ENCODE measurements at places on chromosomes 6 and 20.

- DNase-seq, result no peak
Observed at GRCh38 chr6:163468738-163469137, 54.2 kb downstream of the QKI start.

GRCh38 chr6:167240034-167240541, 51.0 kb upstream of the UNC93A start:
- no peak for DNase-seq

GRCh38 chr6:170367241-170367640, 60.7 kb downstream of the FAM120B start:
- no peak for DNase-seq

DNA sequence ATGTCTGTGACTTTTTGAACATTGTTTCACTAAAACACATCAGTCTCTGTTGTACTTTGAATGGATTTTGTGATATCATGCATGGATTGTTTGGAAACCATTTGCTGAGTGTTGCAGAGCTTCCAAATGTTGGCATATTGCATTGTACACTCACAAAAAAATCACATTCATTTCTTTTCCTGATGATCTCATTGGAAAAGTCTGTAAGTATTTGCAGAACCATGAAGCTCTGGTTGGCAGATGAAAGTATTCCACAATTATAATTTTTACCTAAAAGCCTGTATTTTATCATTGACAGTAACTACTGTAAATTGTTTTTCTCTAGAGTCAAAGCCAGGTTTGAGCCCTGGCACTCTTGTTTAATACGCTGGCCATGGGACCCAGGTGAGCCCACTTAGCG, 42.1 kb downstream of the VAPB start:
- DNase-seq, result no peak

GRCh38 chr6:1911474-1911873, 301.8 kb downstream of the FOXC1 start:
- no peak for DNase-seq

- no peak for DNase-seq
Observed at GRCh38 chr6:132231121-132231884, 170.0 kb downstream of the MOXD1 start.

- DNase-seq, result no peak
Observed at GRCh38 chr6:140051521-140052512, 677.4 kb upstream of the CITED2 start.

GRCh38 chr6:74091136-74091793, 395.3 kb downstream of the CD109 start:
- DNase-seq, result no peak

DNA sequence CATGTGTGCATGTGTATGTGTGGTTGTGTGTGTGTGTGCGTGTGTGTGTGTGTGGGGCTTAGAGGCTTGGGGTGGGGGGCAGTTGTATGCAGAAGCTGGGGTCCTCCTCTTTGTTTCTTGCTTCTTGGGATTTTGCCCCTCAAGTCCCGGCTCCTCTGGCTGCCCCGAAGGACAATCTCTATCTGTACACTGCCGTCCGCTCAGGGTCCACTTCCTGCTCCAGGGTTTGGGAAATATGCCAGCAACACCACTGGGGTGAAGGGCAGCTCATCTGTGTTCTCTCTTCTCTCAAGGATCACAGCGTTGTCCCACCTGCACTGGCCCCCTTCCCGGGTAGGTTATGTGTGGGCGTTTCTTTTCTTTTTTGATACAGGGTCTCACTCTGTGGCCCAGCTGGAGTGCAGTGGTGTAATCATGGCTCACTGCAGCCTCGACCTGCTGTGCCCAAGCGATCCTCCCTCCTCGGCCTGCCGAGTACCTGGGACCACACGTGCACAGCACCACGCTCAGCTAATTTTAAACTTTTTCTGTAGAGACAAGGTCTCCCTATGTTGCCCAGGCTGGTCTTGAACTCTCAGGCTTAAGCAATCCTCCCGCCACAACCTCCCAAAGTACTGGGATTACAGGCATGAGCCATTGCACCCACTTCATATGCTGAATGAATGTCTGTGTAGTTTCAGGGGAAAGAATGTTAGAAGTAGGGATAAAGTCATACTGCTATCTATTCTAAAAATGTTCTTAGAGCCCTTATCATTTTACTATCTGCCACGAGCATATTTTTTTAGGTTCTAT, 25.7 kb downstream of the SLC2A4RG start:
- DNase-seq, result no peak

DNA sequence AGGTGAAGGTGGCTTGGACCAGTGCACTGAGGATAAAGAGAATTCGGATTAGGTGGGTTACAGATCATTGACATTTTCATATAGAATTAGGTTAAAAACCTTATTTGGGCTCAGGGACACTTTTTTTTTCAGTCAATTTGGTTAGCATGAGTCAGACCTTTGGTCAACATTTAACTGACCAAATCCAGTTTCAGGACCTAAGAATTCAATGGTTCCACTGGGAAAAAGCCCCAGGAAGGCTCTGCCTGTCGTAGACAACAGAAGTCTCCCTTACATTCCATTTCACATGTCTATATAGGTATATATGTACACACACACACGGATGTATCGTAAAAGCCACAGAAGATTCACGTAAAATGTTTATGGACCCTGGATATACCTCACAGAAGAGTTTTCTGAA, 184.2 kb upstream of the RREB1 start:
- DNase-seq, result no peak

GRCh38 chr6:148867862-148868261, 121.0 kb downstream of the UST start:
- DNase-seq, result no peak

GRCh38 chr6:45483021-45483420, 105.3 kb upstream of the SUPT3H start:
- DNase-seq, result no peak

GRCh38 chr20:32497589-32498224, 87.4 kb downstream of the NOL4L start:
- DNase-seq, result no peak

GRCh38 chr20:8005033-8005432, 14.5 kb downstream of the TMX4 start:
- no peak for DNase-seq

DNA sequence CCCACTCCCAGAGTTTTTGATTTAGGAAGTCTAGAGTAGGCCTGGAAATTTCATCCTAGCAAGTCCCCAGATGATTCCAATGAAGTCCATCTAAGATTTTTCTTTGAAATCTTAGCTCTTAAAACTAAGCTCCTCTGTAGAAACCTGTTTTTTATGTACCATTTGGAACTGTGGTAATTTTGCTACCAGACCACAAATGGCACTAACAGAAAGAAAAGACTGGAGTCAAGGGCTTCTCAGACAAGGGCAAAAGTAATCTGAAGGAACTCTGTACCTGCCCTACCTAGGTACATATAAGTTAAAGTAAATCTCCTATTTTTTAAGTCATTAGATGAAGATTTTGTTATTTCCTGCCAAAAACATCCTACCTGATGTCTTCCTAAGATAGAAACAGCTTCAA, 155.0 kb upstream of the HTR1E start:
- no peak for DNase-seq

DNA sequence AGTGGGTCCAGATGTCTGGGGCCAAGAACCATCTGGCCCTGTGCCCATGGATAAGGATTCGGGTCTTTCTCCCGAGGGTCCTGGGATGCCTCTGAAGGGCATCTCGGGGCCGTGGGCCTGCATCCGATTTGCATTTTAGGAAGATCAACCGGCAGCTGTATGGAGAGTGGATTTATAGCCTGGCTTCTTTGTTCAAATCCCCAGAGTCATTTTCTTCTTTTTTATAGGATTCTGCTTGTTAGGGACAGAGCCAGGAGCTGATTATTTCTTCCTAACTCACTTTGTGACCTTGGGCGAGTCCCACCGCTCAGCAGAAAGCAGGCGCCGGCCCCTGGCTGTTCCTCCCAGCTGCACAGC, 52.9 kb upstream of the APCDD1L start:
- no peak for DNase-seq

Measured in large intestine (tissue), 12 donors.